ENCODE measurements at places on chromosomes 16 and 17.

DNA sequence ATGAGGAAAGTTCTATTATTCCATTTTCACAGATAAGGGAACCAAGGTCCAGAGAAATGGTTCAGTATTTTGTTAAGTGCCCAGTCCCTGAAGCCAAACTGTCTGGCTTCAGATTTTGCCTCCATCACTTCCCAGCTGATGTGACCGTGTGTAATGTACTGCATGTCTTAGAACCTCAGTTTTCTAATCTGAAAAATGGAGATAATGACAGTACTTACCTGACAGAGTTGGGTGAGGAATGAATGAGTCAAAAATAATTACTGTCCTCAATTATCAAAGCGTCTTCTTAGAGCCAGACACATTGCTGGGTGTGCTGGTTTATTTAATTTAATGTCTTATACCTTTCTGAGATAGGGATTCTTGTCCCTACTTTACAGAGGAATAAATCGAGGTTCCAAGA lies 6.7 kb downstream of the ZNF668 start:
- DNase-seq = no peak

DNA sequence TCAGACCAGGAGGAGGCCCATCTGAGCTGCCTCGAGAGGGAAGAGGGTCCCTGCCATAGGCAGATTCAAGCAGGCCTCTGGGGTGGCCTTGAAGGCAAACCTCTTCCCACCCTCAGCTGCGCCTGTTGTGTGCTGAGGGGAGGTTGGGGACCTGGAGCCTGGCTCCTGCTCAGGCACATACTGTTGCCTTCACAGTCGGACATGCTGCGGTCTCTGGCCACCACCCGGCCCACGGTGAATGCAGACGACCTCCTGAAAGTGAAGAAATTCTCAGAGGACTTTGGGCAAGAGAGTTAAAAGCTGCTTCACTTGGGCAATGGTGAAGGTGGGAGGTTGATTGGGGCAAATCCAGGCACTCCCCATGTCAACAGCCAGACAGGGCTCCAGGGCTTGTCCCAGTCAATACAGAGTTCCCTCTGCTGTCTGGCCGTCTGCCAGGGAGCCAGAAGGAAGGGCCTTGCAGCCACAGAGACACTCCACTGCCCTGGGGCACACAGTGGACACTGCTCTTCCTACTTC lies 6.3 kb downstream of the PDF start:
- DNase-seq = no peak

- no peak for DNase-seq
These were observed 67.9 kb downstream of the HIC1 start for GRCh38 chr17:2122641-2123302.

DNA sequence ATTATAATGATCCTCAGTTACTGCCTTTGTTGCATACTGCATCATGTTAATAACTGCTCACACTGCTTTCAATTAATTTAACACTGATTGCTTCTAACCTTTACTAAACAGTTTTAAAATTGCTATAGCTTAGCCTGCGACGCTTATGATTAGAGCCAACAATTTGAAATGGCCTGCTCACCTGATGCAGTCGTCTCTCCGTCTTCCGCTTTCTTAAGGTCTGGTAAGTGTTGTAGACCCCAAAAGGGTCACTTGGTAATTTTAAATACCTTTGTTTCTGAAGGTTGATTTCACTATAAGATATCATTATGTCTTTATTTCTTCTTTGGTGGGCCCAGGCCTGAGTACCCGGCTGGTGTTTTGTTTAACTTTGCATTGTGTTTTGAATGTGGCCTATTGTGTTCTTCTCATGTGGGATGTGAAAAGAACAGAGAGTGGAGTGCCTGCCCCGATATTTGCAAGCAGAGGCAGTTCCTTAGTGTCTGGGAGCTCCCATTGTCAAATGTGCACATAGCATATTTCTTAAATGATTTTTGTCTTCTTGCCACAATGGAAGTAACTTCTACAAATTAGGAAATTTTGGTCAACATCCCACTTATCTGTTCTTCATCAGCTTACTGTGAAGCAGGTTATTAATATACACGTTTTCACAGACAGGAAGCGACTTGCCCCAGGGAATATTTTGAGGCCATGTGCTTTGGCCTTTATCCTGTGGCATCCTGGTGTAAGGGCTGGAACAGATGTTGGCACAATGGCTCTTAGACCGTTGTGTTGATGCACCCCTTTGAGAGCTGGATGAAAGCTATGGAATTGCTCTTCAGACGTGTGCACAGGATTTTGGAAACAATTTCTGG lies 2.9 kb downstream of the PHKB start:
- DNase-seq = no peak

- no peak for DNase-seq
These were observed 94.5 kb downstream of the MARF1 start for GRCh38 chr16:15548482-15548891.

DNA sequence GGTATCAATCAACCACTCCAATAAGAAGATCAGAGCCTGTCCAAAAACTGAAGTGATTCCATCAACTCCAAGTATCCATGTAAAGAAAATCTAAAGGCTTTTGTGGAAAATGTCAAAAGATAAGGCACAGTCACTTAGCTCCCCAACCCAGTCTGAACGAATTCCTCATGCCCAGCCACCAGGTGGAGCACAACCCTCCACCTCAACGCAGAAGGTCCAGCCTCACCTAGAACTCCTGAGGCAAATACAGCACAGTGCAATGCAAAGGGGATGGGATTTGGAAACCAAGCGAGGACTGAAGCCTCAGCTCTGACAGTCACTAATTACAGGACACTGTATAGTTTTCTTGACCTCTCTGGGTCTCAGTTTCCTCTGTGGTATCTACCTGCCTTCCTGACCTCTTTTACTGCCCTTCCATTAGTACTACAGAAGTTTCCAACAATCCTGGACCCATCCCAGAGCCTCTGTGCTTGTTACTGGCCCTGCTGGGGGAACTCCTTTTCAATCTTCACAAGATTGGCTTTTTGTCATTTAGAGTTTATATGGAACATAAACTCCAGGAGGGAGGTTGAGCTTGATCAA lies 2.0 kb downstream of the NCBP3 start:
- DNase-seq = no peak

GRCh38 chr16:69607674-69608073 lies 41.9 kb downstream of the NFAT5 start:
- no peak for DNase-seq

DNA sequence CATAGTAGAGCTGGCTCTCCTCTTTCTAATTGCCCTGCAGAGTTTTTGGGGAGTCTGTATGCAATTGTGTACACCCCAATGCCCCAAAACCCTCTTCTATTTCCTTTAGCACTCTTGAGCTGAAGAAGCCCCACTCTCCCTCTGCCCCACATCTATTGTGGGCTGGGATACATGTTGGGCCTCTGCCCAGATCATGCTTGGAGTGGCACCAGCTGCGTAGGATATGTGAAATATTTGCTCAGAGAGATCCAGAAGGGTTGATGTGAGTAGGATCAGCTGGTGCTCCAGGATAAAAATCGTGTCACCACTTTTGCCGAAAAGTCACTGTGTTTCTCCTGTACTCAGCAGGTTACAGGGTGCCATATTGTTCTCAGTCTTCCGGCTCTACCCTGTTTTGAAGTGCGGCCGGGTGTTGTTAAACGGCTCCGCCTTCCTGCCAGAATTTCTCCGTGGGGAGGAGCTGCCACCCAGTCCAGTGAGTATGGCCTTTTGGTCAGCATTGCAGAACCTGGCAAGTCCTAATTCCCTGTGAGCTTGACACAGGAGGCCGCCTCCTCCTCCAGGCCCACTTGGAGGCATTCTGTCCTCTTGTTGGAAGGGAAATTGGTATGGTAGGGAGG lies 664.5 kb downstream of the WWOX start:
- DNase-seq = no peak

DNA sequence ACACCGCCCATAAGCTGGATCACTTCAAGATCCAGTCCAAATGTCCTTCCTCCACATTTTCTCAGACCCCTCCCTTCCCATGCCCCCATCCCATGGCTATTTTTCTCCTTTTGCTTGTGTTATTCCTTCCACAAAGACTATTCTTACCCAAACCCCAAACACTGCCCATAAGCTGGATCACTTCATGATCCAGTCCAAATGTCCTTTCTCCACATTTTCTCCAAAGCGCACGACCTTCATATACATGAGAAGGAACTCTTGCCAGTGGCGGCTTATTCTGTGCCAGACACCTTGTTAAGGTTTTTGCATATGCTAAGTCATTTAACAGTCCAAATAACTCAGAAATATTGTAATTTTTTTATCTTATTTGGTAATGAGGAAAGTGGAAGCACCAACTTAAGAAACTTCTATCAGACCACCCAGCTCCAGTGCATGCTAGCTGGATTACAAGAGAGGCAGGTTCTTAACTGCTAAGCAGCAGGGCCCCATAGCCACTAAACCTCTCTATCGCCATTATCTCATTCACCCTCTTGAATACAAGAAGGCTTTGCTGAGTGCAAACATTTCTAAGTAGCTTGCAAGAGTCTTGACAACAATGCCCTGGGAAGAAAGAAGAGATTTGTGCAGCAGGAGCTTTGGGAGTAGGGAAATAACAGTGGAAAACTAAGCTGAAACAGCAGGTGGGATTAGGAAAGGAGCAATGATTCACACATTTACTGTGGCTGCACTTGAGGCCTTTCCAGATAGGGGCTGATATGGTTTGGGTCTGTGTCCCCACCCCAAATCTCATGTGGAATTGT lies 428.2 kb upstream of the MAF start:
- no peak for DNase-seq

DNA sequence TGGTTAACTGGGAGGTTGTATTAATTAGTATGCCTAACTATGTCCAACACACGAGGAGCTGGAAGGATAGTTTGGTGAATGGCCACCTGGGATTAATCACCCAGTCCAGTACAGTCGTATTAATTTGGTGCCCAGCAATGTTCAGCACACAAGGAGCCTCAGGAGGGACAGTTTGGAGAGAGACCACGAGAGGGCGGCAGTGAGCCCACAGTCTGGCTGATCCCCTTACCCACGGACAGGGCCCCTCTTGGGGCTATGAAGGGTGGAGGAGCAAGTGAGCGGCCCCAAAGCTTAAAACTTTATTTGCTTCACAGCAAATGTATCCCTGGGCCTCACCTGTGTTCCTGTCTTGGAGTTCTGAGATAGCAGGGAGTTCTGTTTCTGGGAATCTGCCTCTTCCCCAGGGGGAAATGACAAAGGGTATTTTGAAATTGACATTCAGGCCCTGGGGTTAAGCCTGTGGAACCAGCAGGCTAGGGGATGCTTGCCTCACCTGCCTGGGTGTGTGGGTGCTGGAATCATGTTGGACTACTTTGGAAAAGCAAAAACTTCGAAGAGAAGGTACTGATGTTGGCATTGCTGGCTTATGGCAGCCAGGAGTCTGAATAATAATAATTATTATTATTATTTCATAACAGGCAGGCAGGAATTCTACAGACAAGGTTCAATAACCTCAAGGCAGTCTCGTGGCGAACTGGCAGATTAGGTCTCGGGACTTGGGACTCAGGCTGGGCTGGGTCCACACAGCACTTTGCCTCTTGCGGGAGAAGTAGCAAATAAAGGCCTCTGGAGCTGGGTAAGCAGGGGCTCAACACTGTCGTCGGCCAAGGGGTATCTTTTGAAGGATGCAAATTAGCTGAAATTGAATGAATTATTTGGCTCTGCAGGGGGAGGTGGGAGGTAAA lies 227.6 kb upstream of the ASIC2 start:
- DNase-seq = peak; percentile 29

DNA sequence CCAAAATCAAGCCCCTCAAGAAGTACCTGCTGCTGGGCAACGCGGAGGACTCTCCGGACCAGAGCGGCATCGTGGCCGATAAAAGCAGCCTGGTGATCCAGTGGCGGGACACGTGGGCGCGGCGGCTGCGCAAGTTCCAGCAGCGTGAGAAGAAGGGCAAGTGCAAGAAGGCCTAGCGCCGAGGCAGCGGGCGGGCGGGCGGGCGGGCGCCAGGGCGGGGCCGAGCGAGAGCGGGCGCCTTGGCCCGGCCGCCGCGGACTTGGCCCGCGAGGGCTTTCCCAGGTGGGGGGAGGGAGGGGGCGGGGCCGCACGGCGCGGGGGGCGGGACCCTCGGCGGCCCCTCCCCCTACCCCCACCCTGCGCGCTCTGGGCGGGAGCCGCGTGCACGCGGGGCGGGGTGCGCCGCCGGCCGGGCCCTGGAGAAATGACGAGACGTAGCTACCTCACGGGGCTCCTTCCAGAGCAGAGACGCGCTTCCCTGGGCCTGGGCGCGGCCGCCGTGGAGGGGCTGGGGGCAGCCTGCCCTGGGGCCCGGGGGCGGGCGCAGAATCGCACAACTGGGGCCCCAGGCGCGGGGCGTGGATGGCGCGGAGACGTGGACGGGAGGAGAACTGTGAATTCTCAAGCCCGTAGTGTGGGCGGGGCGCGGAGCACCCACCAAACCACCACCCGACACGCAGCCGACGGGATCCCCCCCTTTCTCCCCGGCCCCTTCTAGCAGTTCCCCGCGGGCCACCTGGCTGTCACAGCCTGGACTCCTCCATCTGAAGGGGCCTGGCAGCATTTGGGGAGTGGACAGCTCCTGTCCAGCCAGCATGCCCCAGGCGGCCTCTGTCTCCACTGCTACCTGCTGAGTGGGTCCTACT lies 218.7 kb downstream of the NTN1 start:
- DNase-seq = no peak
